ENCODE measurements at places on chromosomes 1 and 21. TPM values are rescaled to one million over a fixed set of nuclear protein-coding genes. Genes with fewer than 3 reads are reported as not detected.

The GNAT2 gene
- total RNA-seq, result 21.8 TPM

The AKR7A3 gene
- total RNA-seq, result 3.3 TPM

The TCHH gene
- total RNA-seq, result 0.66 TPM

The RIMS3 gene
- 28.6 TPM for total RNA-seq

The PTPN22 gene
- total RNA-seq, result 3.0 TPM

The ATP5PO gene
- 160 TPM for total RNA-seq

The FCRL4 gene
- not detected for total RNA-seq

The FAM131C gene
- 4.0 TPM for total RNA-seq

The SNAPIN gene
- 43.6 TPM for total RNA-seq

The TTC22 gene
- total RNA-seq, result 3.2 TPM

The ROR1 gene
- total RNA-seq, result 19.8 TPM

The TMEM54 gene
- 10.6 TPM for total RNA-seq

The CYP4Z1 gene
- total RNA-seq, result 0.33 TPM

The EDARADD gene
- total RNA-seq, result 2.9 TPM

The COL24A1 gene
- 6.9 TPM for total RNA-seq
